Lung microvascular endothelial cell (primary cell): ENCODE measurements at places on chromosomes 4 and X. TPM values are rescaled to one million over a fixed set of nuclear protein-coding genes. Genes with fewer than 3 reads are reported as not detected.

Gene CXorf49
- total RNA-seq, result not detected in 2 replicates

Gene LRIT3
- under 0.01 TPM in 1 of 2 replicates, not detected in the other for total RNA-seq

Gene XAGE2
- total RNA-seq, result not detected in 2 replicates

DNA sequence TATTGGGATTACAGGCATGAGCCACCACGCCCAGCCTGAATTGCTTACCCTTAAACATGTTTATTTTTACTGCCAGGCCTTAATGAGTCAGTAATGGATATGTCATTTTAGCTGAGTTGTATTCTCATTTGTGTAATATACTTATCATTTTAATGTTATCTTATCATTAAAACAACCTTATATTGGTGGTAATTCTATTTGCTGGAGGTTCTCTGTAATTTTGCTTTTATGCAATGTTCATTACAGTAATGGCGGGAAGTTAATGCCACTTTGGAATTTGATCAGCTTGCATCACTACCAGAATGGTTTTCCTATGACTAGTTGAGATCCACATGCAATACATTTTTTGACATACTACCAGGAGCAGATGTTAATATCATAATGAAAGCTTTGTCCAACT is 6.3 kb upstream of the PGAM4 start:
- no peak for DNase-seq
